ENCODE measurements at places on chromosomes 1 and 21.

DNA sequence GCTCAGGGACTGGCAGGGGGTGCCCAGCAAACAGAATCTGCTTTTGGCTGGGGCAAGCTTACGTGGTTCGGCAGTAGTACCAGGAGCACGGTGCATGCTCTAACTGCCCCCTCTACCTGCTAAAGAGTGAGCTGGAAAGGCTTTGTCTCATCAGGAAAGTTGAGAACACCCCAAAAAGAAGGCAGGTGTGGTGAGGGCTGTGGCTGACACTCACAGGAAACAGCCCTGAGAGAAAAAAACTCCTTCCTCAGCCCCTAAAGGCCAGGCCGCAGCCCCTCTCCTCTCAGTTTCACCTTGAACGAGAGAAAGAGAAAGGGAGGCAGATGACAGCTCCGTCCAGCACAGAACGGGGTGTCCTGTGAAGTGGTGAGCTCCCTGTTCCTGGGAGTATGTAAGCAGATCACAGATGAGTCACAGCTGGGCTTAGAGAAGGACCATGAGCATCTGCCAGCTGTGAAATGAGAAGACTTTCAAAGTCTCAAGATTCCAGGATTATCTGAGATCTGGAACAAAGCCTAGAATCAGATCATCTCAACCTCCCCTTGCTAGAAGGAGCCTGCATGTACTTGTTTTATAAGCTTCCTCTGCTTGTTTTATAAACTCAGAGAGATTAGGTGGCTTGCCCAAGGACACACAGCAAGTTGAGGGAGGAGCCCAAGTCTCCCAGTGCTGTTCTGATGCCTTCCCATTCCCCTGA is 13.4 kb downstream of the LAPTM5 start:
- DNase-seq: peak; percentile 55

DNA sequence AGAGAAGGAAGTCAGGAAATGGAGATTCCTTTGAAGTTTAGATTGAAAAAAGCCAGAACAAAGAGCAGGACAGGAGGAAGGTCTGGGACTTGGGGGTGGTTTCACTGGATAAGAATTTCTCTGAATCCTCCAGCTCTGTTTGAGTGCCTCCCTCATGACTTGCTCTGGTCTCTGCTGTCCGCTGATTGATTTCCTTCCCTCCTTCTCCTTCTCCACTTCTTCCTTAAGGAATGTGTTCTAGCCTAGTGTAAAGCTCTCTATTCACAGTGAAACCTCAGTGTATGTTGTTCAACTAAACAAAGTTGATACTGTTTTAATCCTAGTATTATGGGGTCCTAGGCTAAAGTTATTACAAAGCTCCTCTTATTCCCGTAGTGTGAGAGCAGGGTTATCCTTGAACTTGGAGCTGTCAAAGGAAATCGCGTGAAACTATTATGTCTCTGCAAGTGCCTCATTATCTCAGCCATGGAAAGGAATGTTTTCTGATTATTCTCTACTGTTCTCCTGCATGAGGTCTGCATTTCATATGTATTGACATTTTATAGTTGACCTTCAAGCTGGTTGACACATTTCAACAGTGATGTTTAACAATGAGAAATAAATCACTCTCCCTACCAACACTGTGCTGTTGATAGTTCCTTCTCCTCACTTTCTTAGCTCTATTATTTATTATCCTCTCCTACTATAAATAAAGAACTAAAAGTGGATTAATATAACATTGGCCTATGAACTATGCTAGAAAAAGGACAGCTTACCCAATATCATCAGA is 82.7 kb upstream of the KCTD3 start:
- no peak for DNase-seq

DNA sequence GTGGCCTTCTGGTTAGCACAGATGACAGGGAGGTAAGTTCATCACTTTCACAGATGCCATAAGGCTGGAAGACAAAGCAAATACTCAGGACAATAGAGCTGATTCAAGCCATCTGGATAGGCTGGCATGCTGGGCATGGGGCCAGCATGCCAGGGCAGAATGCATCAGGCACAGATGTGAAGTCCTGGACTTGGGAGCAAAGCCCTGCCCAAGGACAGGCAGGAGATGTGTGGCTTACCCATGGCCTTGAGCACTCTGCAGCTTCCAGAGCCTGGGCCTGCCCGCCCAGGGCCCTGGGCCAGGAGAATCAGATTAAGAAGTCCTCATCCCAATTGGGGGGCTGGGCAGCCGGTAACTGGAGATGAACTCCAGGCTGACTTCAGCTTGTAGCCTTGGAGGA is 135.7 kb upstream of the ZC3H12A start:
- no peak for DNase-seq

- no peak for DNase-seq
Observed at GRCh38 chr21:37373539-37373938, 7.0 kb downstream of the DYRK1A start.

DNA sequence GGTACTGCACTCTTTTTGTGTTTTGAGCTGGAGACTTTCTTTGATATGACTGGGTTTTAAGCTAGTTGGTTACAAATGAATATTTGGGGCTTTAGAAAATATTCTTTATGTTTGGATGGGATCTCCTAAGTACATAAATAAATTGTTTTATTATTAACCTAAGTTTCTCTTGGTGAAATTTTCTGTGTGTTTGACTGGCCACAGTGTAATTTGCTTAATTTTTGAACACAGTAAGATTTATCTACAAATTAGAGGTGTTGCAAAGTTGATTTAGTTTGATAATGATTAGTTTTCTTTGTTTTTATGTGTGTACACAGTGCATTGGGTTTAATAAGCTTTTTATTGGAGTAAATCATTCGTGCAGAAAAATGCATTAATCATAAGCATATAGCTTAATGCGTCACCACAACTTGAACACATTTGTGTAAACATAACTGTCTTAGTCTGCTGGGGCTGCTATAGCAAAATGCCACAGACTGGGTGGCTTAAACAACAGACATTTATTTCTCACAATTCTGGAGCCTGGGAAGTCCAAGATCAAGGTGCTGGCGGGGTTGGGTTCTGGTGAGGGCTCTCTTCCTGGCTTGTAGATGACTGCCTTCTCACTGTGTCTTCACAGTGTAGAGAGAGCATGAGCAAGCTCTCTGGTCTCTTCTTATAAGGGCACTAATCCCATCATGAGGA is 17.4 kb upstream of the SLC6A9 start:
- no peak for DNase-seq

GRCh38 chr1:26820784-26821269 is 5.7 kb upstream of the ZDHHC18 start:
- no peak for DNase-seq

DNA sequence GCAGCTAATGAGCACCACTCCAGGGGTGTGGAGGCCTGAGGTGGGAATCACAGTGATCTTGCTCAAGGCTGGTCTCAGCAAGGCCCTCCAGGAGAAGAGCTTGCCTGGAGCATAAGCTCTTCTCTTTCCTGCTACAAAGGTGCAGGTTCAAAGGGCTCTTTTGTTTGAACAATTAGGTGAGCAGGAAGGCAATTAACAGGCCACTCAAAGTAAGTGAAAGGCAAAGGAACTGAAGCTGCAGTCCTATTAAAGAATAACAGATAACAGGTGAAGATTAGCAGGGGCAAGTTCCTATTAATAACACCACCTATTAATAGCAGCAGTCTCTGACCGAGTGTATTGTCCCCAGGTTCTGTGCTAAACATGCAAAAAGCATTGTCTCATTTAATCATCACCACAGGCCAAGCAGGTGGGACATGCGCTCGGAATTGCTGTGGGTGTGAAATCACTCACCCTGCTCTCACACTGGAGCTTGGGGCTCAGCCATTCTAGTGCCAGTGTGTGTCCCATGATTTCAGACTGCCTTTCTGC is 113.8 kb downstream of the RHOU start:
- no peak for DNase-seq

- DNase-seq: peak; percentile 44
Observed at GRCh38 chr1:90721210-90722194, 4.4 kb upstream of the BARHL2 start.

DNA sequence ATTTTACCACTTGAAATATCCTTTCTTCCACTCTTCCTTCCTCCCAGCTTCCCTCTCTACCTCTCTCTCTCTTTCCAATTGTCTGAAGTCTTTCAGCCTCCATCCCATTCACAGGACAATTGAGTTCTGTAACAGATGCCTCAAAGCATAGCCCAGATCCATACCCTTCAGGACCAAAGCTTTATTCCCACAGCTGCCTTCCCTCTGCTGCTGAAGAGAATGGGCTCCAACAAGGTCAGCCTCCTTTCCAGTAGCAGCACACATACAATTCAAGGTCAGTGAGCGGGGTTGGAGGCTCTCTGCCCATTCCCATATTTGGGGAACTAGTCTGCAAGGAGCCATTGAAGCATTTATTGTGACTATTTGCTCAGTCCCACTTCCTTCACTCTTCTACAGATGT is 179.9 kb downstream of the DPYD start:
- no peak for DNase-seq

DNA sequence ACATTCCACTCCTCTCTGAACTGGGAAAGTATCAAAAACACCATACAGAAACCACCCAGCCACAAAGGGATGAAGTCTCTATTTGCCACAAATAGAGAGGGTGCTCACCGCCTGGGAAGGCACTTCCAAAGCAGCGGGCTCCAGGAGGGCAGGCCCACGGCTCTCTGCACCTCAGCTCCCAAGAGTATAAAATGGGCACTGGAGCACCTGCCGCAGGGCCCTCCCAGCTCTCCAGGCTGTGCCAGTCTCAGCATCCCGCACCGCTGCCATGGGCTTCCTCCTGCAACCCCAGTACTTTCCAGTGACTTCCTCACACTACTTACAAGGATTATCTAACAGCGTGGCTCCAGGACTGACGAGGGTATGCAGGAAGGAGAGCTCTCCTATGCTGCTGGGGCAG is 14.4 kb downstream of the C2CD2 start:
- no peak for DNase-seq

DNA sequence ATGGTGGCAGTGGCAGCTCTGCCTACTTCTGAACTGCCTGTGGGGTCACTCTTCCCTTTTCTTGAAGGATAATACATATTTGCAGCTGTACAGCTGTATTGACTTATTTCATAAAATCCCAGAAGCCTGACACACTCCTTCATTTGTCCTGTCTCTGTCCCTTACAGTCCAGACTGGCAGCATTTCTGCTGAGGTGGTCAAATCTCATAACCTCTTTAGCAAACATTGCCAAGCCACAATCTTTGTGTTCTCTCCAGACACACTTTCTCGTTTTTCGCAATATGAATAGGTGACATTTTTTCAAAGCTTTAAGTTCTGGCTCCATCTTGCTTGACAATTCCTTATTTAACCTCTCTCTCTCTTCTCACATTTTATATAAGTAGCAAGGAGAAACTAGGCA is 15.2 kb downstream of the LY9 start:
- DNase-seq: no peak

GRCh38 chr21:43571976-43572375 is 87.3 kb downstream of the HSF2BP start:
- DNase-seq: no peak

DNA sequence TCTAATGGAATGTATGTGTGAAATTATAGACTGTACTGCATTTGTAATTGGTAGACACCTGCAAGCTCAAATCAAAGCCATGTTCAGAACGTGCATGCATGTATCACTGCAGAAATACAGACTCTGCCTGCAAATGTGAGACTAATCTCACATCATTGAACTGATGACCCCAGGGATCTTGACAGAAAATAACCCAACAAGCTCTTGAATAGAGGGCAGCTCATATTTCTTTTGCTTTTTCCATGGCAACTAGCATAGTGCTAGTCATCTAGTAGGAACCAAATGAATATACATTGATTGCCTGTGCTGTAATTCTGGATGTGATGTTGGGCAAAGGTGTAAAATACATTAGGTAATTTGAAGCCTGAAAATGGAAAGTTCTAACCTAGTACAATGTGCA is 62.4 kb downstream of the PTPRC start:
- no peak for DNase-seq

GRCh38 chr1:226953175-226953800 is 13.2 kb downstream of the COQ8A start:
- DNase-seq: no peak

DNA sequence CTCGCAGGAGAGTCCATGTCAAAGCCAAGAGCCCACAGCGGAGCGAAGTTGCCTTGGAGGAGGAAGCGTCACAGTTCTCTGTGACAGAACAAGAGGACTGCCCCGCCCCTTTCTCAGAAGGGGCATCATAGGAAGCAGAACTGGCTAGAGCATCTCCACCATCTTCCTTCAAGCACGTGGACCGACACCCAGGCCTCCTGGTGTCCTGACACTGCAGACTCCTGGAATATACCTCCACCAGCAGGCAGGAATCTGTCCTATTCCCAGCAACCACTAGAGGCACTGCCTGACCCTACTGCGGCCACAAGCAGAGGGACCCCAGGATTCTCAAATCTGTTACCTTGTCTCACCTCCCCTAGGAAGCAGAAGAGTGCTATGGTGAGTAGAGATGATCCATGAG is 37.8 kb downstream of the GPA33 start:
- DNase-seq: no peak

GRCh38 chr1:90650401-90650800 is 66.7 kb downstream of the BARHL2 start:
- DNase-seq: no peak

GRCh38 chr1:89900323-89900722 is 79.5 kb downstream of the LRRC8D start:
- DNase-seq: no peak

DNA sequence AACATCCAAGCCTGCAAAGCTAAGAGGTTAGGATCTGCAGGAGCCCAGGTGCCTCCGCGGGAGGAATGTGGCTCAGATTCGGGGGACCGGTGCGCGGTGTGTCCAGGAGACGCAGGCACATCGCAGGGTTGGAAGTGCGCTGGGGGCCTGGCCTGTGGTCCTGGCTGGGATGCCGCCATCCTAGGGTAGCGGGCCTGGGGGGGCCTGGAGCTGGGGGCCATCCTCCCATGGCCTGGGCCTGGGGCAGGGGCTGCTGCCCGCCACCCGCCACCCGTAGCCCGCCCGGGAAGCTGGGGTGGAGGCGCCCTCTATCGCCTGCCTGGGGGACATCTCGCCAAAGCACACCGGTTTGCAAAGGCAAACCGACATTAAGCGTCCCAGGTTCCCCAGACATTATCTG is 170.6 kb upstream of the ARHGEF16 start:
- DNase-seq: no peak

DNA sequence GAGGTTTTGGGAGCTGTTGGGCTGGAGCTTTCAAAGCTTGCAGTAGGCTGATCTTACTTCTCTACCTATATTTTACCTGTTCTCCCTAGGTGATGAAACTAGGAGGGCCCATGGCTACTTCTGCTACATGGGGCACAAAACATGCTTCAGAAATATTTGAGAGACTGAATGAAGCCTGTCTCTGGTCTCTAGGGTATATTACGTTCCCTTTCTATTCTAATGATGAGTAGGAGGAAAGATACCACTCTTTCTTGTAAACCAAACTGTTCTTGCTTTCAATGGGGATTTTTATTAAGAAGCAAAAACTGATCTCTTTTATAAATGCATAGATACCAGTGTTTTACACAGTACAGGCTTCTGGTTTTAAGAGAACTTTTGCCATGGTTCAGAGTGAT is 103.1 kb downstream of the GALNT2 start:
- no peak for DNase-seq

DNA sequence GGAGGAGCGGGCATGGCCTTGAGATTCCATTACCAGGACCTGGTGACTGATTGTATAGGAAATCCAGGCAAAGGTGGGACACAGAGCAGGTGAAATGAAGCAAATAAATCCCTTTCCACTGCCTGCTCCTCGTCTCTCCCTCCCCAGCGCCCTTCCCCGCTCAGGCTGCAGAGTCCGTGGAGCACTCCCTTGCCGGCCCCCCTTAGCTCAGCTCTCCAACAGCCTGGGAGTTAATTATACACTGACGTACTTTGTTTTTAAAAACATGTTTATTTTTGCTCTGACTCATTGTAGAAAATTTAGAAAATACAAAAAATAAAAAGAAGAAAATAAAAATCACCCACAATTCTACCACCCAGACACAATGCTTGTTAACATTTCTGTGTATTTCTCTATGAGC is 61.7 kb downstream of the LGR6 start:
- no peak for DNase-seq

- DNase-seq: no peak
Observed at GRCh38 chr1:229116114-229116513, 154.8 kb upstream of the RAB4A start.

Data from activated T-helper 2 cell treated with anti-CD3 and anti-CD28 coated beads, Interferon-gamma antibody, Interleukin-2, Interleukin-4, amounts not matched to agents 10 μg/mL and 5 μg/mL and 100 μg/mL, durations not matched to agents 14 hours and 24 hours and 36 hours (primary cell).